ENCODE measurements at places on chromosomes 12 and 14.

DNA sequence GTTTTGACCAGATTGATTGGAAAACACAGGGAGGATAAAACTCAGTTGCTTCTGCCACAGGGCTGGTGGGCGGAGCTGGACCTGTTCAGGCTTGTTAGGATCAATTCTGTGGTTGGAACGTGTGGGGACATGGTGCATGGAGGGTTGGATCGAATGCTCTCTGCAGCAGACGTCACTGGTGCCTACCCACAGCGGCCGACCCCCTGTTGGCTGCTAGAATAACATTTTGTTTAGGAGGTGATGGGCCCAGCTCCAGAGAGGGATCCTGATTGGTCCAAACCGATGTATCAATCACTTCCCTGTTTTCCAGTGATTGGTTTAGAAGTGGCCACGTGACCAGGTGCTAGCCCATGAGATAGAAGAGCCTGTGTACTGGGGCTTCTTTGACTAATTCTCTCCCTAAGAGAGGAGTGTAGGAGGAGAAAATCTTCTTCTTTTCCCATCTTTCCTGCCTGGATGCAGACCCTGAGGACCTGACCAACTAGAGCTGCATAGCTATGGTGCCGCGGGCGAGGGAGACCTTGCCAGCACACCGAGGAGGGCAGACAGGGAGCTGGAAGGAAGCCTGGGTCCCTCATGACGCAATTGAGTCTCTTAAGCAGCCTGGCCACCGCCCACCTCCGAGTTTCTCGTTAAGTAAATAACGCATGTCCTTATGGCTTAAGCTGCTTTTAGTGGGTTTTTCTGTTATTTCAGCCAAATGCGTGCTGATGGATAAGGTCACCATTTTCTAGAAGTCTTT, 163.5 kb downstream of the AACS start:
- no peak for DNase-seq

DNA sequence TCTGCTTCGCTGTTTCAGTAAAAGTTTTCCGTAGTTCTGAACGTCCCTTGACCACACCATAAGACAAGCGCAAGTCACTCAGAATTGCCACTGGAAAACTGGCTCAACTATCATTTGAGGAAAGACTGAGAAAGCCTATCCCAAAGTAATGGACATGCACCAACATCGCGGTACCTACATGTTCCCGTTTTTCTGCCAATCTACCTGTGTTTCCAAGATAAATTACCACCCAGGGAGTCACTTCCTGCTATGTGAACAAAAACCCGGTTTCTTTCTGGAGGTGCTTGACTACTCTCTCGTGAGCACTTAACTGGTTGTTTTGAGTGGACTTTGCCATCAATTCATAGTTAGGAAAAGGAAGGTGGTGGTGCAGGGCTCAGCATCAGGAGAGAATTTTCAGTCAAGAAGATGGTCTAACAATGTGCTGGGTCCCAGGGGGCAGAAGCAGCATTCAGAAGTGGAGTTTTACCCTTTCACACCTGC, 1.4 kb downstream of the EGLN3 start:
- no peak for DNase-seq

- no peak for DNase-seq
Observed at GRCh38 chr14:64730061-64730440, 25.8 kb downstream of the PLEKHG3 start.

DNA sequence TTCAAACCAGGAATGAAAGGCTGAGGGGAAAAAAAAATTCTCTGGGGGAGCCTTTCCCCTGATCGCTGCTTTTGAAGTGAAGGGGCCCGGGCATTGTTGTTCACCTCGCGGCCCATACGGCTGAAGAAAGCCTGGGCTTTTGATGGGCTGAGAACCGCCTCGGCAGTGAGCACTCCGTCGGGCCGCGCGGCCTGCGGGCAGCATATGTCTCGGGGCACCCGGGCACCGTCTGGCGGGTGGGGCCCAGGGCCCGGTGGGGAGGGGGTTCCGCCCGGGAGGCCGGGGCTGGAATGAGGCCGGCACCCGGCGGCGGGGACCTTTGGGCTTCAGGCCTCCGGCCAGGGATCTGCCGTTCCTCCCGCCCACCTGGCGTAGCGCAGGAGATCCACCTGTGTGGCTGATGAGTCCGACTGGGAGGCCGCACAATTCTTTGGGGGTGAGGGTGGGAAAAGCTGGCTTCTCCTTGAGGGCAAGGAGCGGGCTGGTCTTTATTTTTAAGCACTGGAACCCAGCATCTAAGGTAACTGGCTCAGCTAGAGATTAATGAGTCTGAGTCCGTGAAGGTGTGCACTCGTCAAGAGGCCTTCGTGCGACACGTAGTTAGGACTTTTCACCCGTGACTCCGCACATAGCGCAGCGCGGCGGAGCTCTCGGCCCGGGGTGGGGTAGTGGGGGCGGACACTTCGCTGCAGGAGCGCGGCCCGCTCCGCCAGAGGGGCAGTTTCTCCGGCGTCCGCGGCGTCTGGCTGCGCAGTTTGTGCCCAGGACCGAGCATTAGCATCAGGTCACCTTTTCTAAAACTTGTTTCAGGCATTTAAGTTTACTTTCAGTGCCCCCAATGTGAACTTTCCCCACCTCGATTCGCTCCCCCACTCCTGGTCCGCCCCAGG, 10.6 kb downstream of the FOXA1 start:
- DNase-seq = no peak

GRCh38 chr12:43816168-43816567, 10.1 kb upstream of the TWF1 start:
- no peak for DNase-seq

DNA sequence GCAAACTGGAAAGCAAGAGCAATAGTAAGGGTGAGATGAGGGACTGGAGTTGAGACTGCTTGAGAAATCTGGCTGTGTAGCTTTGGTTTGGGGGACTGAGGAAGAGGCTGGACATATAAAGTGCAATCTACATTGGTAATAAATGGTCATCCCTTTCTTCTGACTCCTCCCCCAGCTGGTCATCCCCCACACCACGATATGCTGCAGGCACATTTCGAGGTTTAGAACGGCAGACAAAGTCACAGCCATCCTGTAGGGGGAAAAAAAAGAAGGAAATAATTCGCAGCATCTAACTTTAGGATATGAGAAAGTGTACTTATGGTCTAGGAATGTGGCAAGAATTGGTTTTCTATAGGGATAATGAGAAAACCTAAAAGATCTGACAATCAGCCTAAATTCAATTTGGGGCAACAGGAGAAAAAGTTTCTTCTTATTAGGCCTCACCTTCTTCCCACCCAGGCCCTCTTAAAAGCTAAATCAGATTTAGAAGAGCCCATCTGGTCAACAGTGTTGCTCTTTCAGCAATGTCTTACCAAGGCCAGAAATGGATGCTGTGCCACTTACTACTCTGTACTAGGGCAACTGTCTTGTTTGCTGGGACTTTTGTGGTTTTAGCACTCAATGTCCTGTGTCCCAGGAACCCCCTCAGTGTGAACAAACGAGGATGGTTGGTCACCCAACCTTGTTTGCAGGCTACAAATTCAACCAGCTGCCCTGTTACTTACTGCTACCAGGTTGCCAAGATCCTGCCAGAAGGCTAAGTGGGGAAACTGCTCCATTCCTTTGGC, 7.6 kb downstream of the M6PR start:
- no peak for DNase-seq

- DNase-seq = no peak
Observed at GRCh38 chr12:76976777-76977382, 88.5 kb downstream of the E2F7 start.

- DNase-seq = no peak
Observed at GRCh38 chr12:118685983-118686607, 295.2 kb upstream of the SRRM4 start.

DNA sequence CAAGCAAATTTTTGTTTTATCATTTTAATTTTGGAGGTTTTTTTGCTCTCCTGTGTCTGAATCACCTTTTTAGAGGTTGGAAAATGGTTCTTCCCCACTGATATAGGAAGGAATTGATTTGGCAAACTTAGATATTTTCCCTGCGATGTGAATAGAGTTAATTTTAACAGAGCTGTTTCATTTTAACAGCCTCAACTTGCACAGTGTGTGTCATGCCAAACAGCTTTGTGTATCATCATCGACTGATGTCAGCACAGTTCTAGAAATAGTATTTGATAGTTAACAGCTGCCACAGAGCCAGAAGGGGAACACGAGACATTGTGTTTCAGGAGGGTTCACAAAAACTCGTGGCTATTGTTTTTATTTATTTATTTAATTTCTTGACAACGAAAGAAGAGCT, 243.1 kb upstream of the FOXN3 start:
- DNase-seq = no peak

DNA sequence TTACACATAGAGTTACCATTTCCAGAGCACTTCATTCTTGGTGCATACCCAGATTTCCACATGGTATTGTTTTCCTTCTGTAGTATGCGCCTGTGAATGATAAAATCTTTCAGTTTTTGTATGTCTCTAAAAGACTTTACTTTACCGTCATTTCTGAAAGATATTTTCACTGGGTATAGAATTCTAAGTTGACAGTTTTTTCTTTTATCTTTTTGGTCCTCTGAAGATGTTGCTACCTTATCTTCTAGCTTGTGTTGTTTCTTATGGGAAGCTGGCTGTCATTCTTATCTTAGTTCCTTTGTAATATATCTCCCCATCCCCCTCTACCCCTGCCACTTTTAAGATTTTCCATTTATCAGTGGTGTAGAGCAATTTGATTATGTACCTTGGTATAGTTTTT, 36.7 kb downstream of the PRMT8 start:
- DNase-seq = no peak

GRCh38 chr12:132450418-132451171, 39.4 kb upstream of the FBRSL1 start:
- DNase-seq = no peak

All from Panc1 (cell line).